ENCODE measurements at places on chromosomes 11 and 22.

DNA sequence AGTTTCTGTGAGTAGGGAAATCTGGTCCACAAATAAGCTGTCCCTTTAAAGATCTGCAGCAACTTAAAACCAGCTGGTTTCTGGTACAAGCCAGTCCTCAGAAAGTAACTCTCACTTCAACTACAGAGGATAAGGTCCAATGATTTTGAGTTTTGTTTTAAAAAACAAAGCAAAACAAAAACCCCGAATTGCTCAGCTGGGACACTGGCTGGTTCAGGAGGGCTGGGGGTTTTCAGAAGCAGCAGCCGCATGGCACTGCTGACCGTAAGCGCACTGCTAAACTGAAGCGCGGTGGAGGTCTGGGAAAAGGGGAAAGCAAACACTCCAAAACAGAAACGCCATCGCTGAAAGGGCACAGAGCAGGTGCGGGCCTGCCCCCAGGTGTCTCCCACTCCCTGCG, 59.7 kb downstream of the MICAL3 start:
- DNase-seq = no peak

GRCh38 chr11:71335371-71335770, 83.0 kb upstream of the SHANK2 start:
- no peak for DNase-seq

DNA sequence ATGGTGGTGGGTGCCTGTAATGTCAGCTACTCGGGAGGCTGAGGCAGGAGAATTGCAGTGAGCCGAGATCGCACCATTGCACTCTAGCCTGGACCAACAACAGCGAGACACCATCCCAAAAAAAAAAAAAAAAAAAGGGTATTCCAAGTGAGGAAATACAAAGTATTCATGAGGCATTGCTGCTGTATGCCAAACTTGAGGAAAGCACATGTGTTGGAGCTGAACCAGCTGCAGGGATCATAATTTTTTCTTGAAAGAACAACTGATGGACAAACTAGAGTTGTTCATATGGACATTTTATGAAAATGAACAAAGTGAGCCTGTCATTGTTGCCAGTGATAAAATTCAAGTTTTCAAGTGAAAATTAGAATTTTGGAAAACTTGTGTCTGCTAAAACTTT, 15.8 kb downstream of the MARK2 start:
- DNase-seq = no peak

GRCh38 chr11:122045181-122045586, 70.8 kb downstream of the BLID start:
- DNase-seq = no peak

DNA sequence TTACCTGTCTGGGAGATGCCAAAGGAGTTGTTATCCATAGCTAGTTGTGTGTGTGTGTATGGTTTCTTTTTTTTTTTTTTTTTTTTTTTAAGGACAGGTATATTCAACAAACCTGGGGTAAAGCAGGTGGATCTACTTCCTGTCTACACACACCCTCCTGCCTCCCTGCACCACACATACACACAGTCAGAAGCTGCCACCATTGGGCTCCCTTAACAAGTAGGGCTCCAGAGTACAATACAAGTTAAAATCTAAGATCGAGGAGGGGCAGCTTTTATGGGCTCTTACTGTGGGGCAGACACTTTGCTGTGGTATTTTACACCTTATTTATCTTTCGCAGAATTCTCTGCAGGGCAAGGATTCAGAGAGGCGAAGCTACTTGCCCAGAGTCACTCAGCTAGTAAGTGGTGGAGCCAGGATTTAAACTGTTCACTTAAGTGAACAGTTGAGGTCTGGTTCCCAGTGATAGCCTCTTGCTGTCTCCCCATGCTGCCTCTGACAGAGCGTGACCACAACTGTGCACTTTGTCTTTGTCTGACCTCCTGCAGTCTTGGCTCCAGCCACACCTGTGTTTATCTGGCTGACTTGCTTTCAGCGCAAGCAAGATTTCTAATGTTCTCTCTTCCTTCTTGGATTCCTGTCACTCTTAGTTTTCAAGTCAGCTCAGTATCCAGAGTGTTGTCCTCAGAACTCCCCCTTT, 135.0 kb downstream of the CSNK2A3 start:
- no peak for DNase-seq

GRCh38 chr22:35399114-35399677, 744 bp upstream of the MCM5 start:
- no peak for DNase-seq

DNA sequence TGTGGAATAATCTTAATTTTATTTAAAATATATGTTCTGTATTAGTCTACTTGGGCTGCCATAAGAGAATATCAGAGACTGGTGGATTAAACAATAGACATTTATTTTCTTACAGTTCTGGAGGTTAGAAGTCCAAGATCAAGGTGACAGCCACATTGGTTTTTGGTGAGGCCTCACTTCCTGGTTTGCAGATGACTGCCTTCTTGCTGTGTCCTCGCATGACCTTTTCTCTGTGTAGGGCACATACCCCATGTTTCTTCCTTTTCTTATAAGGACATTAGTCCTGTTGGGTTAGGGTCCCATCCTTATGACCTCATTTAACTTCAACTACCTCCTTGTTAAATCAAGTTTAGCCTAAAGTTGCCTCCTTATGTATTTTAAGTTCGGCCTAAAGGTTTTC, 202.7 kb upstream of the MPPED2 start:
- no peak for DNase-seq

- DNase-seq = no peak
These were observed 158.2 kb downstream of the BUD13 start for GRCh38 chr11:116614306-116615210.

DNA sequence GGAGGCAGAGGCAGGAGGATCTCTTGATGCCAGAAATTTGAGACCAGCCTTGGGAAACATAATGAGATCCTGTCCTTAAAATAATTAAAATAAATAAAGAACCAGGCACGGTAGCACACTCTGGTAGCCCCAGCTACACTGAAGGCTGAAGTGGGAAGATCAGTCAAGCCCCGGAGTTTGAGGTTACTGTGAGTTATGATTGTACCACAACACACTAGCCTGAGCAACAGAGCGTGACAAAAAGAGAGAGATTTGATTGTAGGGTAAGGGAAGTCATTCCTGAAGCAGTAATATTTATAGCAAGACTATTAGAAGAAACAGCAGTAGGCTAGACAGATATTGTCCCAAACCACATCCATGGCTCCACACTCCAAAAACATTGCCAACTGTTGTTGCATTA, 1408.4 kb upstream of the TENM4 start:
- DNase-seq = no peak
